ENCODE measurements at places on chromosomes 16 and 17.

GRCh38 chr17:64297467-64298088 lies 34.5 kb upstream of the TEX2 start:
- DNase-seq: no peak

DNA sequence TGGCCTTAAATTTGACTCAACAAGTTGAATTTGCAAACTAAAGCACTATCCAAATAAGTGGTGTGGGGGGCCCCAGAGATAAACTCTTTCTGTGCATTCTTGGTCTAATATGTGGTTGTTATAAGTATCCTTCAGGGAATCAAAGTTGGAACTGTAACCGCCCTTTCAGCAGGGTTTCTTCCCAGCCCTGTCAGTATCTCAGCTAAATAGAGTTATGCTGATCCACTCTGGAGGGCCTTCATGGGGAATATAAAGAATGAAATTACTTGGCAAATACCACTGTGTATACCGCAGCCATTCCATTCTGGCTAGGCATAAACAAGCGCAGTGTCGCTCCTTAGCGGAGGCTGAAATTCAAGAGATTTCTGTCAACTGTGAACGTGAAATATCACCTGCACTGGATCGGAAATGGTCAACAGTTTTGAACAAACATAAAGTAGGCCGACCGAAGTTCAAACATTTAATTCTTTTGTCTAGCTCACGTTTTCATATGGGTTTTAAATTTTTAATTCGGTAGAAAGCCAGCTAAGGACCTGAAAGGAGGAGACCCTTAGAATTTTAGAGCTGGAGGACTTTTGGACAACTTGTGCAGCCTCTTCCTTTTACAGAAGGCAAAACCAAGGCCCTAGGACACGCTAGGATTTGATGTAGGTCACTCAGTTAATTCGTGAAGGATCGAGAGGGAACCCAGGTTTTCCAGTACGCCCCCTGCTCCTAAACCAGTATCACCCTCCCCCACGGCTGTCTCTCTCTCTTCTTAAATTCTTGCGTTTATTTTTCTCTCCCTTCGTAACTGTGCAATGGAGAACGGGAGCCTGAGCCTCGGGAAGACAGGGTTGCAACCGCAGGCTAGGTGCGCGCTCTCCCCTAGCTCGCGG lies 74.7 kb downstream of the CHD9 start:
- no peak for DNase-seq

GRCh38 chr16:14249291-14250032 lies 178.3 kb downstream of the MRTFB start:
- DNase-seq: no peak

GRCh38 chr16:69017036-69017783 lies 88.2 kb upstream of the HAS3 start:
- no peak for DNase-seq

- DNase-seq: no peak
These were observed 582.6 kb upstream of the CDH5 start for GRCh38 chr16:65783709-65784474.

- DNase-seq: no peak
These were observed 37.5 kb downstream of the SPECC1 start for GRCh38 chr17:20046629-20047028.

- DNase-seq: no peak
These were observed 751 bp downstream of the DCAF7 start for GRCh38 chr17:63550817-63551639.

- no peak for DNase-seq
These were observed 73.2 kb downstream of the MYH10 start for GRCh38 chr17:8557176-8557806.

DNA sequence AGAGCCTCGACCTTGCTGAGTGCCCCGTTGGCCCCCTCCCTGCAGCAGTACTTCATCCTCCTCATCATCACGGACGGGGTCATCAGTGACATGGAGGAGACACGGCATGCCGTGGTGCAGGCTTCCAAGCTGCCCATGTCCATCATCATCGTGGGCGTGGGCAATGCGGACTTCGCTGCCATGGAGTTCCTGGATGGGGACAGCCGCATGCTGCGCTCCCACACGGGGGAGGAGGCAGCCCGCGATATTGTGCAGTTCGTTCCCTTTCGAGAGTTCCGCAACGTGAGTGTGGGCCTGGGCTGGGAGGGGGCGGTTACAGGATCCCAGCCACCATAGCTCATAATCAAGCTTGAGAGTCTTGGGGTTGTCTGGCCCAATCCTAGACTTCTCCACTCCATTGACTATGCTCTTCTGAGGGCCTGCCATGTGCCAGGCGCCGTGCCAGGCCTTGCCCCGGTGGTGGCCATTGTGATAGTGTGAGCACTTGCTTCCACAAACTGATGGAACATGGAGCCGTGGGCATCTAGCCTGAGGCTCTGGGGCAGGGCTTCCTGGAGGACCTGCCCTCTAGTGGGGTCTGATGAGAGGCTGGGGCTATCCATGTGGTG lies 39.7 kb downstream of the PSME3IP1 start:
- no peak for DNase-seq

DNA sequence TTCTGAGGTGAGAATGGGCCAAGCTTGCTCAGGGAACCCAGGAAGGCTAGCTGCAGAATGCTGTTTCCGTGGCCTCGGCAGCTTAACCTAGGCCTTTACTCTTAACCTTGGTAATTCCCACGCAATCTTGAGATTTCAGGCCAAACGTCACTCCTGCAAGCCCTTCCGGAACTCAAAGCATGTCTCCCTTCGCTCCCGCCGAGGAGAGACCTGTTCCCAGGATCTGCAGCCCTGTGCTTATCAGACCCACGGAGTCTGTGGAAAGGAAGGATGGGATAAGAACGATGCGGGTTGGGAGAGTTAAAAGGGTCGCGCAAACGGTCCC lies 524 bp upstream of the ZFP3 start:
- DNase-seq: no peak

DNA sequence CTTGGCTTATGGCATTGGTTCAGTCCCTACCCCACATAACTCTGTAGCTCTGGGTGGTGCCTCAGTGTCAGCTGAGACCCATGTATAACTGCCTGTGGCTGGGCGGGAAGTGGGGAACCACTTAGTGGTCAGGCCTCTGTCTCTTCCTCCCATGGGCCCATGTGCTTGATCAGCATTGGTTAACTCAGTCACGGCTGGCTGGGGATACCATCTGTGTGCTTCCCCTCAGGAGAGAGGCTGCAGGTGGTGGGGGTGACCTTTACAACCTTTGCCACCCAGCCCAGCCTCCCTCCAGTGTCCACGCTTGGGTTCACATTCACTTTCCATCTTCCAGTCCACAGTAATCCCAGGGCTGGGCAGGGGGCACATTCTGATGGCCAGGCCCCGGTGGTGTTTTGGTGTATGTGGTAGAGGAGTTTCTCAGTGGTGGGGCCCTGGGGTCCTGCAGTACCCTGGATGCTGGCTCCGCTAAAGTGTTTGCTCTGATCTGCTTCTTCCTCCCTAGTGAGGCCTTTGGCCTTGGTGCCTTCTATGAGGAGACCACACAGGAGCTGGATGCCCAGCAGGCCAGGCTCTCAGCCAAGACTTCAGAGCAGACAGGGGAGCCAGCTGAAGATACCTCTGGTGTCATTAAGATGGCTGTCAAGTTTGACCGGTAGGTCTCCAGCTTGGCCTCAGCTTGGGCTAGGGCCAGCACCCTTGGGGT lies 10.2 kb upstream of the NFATC3 start:
- no peak for DNase-seq

- DNase-seq: no peak
These were observed 8.3 kb downstream of the TUBB3 start for GRCh38 chr16:89931305-89931896.

GRCh38 chr16:880471-881171 lies 80.1 kb upstream of the GNG13 start:
- no peak for DNase-seq

DNA sequence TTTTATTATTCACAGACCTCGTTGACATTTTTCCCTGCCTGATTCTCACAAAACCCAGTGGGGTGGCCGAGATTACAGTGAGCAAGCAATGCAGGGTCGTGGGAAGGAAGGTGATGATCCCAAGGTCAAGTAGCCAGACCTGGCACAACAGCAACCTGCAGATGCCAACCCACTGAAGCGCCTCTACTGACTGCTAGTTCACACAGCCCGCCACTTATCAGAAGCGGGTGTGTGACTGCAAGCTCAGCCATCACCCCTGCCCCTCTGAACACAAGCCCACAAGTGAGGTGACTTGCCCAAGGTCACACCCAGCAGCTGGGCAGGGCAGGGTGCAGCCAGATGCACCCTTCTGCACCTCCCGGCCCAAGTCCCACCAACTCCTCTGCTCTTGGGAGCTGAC lies 7.1 kb downstream of the TFAP4 start:
- DNase-seq: no peak

GRCh38 chr17:78705071-78705470 lies 77.0 kb downstream of the CYTH1 start:
- no peak for DNase-seq

DNA sequence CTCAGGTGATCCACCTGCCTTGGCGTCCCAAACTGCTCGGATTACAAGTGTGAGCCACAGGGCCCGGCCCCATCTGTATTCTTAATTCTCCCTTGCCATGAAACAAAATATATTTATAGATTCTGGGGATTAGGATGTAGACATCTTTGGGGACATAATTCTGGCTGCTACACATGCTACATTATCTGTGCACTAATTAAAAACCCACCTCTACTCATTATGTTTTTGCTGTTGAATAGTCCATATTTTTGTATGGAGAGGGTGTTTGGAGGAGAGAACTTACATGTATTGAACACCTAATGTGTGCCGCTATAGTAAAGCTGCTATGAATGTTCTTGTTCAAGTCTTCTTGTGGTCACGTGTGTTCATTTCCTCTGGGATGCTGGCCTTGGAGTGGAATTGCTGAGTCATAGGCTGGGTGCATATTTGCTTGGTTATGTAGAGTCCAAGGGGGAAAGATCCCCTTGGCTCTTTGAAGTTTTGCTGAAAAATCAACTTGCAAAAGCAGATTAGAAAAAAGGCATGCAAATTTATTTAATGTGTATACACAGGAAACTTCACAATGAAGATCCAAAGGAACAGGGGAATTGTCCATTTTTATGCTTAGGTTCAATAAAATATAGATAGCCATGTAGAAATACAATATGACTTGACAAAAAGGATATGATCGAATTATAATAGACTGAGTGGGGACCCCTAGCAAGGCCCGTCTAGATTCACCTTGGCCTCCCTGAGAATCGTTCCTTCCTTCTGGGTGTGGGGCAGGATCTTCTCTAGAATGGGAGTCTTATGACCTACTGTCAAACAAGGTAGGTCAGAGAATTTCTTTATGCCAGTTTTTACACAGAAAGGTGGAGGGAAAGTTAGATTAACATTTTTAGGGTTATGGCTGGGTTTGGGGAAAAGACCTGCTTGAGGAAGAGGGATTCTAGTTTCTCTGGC lies 42.1 kb upstream of the GPRC5B start:
- DNase-seq: no peak

DNA sequence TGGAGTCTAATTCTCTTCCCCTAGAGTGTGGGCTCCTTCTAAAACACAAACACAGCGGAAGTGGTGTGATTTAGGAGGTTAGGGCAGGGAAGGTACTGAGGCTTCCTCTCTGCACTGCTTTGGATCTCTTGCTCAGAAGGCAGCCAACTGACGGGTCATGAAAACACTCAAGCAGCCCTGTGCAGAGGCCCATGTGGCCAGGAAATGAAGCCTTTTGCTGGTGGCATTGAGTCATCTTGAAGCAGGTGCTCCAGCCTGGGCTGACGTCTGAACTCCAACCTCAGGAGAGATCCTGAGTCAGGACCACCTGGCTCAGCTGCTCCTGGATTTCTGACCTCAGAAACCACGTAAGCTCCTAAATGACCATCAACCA lies 72.9 kb downstream of the MRM1 start:
- no peak for DNase-seq

DNA sequence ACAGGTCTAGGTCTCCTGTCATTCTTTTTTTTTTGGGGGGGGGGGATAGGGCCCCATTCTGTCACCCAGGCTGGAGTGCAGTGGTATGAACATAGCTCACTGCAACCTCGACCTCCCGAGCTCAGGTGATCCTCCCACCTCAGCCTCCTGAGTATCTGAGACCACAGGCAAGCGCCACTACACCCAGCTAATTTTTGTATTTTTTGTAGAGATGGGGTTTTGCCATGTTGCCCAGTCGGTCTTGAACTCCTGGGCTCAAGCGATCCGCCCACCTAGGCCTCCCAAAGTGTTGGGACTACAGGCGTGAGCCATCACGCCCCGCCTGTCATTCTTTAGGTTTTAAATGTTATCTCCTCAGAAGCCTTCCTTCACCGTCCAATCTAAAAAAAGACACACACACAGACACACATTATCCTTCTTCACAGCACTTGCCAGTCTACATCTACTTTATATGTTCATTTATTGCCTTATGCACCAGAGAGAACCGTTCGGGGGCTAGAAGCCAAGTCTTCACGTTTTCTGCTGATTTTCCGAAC lies 694 bp downstream of the MRPL27 start:
- DNase-seq: no peak

Data from cerebellar nuclear complex (tissue), 1 donor.